ENCODE measurements at places on chromosomes 6 and 20. TPM values are rescaled to one million over a fixed set of nuclear protein-coding genes. Genes with fewer than 3 reads are reported as not detected.

DNA sequence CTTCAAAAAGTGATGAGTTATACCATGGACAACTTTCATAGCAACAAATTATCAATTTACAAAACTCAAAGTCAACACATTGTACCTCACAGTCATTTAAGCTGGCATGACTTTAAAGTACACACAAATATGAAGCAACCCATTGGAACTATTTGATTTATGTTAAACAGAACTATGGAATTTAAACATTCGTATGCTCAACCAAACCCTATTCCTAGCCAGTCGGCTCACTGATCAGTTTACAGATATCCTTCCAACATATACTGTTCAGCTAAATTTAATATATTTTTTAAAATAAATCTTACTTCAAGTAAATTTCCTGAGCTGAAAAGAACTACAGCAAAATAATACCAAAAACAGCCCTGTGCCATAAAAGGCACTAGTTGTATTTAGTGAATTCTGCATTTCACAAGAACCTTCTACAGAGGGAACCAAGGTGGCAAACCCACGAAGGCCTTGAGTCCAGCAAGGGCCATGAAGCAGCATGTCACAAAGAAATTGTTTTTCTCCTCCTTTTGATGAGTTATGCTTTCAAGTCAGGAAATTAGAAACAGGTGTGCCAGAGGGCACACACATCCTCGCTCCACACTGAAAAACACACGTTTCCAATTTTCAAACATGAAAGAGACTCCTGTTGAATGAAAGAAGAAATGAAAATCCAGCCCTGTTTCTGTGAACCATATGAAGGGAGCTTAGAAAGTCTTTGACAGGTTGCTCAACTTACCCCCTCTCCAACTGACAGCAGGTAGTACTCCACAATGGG is 122.8 kb downstream of the TASP1 start:
- DNase-seq = no peak

- no peak for DNase-seq
Measured at GRCh38 chr6:13146442-13146841, 181.9 kb downstream of the TBC1D7 start.

GRCh38 chr6:127272576-127272975 is 5.9 kb downstream of the RNF146 start:
- DNase-seq = no peak

- DNase-seq = no peak
Measured at GRCh38 chr6:38873001-38873400, 157.9 kb downstream of the DNAH8 start.

DNA sequence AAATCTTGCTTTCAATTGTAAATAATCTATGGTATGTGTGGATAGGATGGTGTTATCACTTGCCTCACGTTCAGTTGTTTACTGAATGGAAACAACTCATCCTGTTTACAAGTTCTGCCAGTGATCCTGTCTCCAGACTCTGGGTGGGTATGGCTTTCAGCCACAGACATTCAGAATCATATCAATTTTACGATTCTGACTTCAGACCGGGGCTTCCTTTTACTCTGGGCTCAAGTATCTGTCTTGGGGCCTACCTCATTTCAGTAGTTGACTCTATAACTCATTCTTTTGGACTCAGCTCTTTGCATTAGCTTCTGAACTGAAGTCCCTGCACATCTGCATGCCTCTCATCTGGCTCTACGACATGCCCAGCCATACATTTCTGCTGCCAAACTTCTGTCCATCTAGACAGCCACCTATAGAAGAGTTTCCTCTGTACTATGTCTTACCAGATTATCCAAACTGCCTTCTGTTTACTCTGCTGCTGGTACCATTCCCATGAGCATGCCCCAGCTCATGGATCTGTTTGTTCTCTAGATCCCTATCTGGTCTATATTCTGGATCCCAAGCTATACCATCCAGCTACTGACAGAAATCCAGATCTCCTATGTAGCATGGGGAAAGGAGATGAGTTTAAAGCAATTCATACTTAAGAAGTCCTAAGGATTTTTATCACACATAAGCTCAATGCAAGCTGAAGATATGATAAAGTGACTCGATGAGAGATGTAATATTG is 34.3 kb downstream of the FYN start:
- DNase-seq = no peak

DNA sequence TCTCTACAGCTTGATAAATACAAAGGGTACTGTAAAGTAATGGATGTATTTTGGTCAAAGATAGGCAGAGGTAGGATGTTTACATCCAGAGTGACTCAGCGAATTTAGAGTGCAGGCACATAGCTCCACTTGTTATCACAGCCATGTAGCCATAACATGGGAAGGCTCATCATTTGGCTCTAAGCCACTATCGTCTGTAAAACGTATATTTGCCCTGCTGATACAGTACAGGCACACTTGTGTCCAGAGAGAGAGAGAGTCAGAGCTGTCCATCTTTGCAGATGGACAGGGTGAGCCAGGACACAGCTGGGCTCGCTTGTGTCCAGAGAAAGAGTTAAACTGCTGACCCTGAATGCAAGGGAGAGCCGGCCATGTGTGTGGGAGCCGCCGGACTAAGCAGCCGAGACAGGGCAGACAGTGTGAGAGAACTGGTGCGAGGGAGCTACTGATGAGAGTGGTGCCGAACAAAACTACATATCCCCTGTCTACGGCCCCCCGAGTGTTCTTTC is 619.0 kb downstream of the DOK5 start:
- DNase-seq = no peak

- DNase-seq = no peak
Measured at GRCh38 chr6:141421378-141421777, 711.3 kb upstream of the GJE1 start.

Gene BPI
- not detected for total RNA-seq

Gene RPS18
- total RNA-seq = 4,871 TPM

Gene CDSN
- not detected for total RNA-seq

Gene ZSWIM3
- total RNA-seq = 7.5 TPM

Gene CYP21A2
- total RNA-seq = 0.92 TPM

Gene IL17A
- not detected for total RNA-seq

Gene DEFB132
- total RNA-seq = not detected

Gene LRRC1
- total RNA-seq = 2.8 TPM

Measured in T-cell (primary cell).